GM13977 (cell line): ENCODE measurements at places on chromosomes 1 and 21.

- DNase-seq, result no peak
Measured at GRCh38 chr1:6178751-6179563, 1.2 kb downstream of the CHD5 start.

DNA sequence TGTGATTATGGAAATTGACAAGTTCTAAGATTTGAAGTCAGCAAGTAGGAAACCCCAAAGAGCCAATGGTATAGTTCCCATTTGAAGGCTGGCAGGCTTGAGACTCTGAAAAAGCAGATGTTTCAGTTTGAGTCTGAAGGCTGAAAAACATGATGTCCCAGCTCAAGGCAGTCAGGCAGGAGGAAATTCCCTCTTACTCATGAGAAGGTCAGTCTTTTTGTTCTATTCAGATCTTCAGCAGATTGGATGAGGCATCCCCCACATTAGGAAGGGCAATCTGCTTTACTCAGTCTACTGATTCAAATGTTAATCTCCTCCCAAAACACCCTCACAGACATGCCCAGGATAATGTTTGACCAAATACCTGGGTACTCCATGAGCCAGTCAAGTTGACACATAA is 372.5 kb upstream of the ST6GALNAC5 start:
- DNase-seq, result peak; percentile 19

GRCh38 chr1:24888971-24889676 is 41.0 kb downstream of the RUNX3 start:
- no peak for DNase-seq

- DNase-seq, result no peak
Measured at GRCh38 chr1:116166655-116167054, 55.5 kb downstream of the MAB21L3 start.

DNA sequence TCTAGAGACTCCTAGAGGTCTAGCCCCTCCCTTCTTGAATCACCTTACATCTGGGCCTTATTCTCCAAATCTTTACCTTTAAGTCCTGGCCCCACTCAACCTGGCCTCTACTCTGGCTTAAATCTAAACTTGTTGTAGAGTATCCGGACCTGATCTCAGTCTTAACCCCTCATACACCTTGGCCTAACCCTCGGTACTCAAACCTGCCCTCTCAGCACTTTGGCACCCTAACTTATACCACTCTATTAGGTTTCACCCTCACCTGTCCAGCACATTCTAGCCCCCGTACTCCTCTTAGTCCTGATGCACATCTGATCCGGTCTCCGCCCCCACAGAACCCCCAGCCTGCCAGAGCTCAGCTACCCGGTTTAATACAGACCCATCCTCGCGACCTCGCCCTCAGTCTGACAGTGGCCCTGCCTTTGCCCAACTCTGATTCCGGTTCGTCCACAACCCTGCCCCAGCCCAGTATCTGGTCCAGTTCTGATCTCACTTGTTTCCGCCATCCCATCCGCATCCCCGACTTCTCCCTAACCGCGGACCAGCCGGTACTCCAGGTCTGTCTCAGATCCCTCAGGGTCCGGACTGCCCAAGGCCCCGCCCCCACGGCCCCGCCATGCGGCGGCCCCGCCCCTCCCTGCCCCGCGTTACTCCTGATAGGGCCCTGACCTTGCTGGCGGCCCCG is 1.5 kb downstream of the TRIM62 start:
- no peak for DNase-seq

GRCh38 chr1:243758647-243759046 is 91.4 kb downstream of the AKT3 start:
- DNase-seq, result no peak

DNA sequence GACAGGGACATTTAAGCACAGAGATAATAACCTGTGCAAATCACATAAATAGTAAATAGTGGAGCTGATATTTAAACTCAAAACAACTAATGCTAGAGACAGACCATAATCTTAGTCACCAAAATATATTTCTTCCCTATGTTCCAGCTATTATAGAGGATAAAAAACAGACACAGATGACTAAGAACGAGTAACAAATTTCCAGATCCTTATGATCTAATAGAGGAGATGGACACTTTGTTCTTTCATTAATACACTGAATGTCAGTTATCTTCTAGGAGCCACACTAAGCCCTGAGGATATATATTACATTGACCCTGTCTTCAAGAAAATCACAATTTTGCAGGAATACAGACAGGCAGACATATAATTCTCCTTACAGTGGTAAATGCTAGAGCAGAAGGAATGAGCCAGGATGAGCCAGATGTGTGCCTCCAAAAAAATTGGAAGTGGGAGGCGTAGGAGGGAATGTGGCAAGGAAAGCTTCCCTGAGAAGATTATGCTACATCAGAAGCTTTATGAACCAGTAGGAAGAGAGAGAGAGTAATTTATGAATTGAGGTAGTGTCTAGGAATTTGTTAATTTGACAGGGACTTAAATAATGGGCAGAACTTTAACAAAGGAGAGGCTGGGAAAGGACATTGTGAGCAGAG is 395.4 kb upstream of the BEND5 start:
- DNase-seq, result no peak

DNA sequence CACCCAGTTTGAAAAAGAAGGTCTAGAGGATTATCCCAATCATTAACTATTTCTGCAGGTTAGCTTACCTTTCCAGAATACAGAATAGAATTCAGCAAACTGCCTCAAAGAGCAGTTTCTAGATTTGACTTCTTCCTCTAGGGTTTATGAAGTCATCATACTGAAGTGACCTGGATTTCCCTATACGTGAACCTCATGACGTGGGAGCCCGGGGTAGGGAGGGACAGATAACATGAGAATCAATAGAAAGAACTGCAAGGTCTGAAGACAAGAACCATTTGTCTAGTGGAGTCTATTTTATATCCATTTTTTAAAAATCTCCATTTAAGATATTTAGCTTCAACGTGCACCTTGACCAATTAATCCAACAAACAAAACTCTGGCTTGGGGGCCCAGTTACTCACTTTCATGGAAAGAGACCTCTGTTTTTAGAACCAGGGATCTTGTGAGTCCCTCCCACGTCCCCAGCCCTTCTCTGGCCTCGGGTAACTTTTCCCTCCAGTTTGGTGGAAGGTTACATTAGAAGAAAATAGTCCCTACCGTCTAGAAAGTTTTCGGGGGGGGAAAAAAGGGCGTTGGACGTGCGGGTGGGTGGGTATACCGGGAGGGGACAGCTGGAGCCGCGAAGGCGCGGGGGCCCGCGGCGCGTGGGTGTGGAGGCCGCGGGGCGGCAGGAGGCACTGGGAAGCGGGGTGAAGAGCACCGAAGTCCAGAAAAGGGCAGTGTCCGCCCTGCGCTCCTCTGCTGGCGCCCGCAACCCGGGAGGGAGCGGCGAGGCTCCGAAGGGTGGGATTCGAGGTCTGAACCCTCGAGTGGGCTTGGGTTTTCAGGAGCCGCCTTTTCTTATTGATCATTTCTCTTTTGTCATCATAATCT is 13.8 kb upstream of the POGZ start:
- DNase-seq, result peak; percentile 44

DNA sequence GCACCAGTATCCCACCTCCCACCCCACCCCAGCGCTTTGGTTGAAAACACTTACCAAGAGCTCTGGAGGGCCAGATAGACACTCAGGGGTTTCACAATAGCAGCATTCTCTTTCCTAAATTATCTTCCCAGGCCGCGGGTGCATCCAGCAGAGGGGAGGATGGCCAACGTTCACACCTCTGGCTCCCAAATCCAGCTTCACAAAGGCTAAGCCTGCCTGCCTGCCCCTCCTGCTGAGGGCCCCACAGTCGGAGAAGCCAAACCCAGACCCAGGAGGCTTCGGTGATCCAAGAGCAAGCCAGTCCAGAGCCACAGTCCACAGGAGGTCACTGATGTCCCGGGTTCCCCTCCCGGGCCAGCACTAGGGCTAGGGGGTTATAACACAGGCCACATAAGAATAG is 231.9 kb downstream of the TRABD2B start:
- DNase-seq, result no peak

GRCh38 chr1:48099072-48099773 is 102.0 kb upstream of the TRABD2B start:
- no peak for DNase-seq

DNA sequence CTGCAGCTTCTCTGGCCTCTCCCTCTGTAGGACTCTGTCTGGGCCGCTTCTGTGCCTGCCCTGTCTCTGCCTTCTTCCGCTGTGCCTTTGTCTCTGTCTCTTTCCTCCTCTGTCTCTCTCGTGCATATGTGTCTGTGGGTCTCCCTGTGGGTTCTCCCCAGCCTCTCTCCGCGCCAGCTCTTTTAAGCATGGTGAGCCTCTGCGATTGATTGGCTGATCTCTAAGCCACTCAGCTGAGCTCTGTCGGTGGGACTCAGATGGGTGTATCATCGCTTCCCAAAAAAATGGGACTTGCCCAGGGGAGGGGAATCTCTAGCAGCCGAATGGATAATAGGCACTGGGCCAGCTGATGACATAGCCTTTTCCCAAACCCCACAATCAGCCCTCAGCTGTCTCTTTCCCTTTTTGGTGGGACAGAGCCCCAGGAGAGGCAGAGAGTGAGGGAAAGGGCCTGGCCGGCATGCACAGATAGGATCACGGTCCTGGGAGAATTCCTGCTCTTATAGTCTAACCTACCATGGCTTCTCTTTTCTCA is at the start of gene ADAMTS4:
Gene ADAMTS4 (minus strand): TSS at position 158 of the 535 bp plus-strand sequence. CDS start 427 bp downstream, outside the sequence.
- DNase-seq, result no peak

DNA sequence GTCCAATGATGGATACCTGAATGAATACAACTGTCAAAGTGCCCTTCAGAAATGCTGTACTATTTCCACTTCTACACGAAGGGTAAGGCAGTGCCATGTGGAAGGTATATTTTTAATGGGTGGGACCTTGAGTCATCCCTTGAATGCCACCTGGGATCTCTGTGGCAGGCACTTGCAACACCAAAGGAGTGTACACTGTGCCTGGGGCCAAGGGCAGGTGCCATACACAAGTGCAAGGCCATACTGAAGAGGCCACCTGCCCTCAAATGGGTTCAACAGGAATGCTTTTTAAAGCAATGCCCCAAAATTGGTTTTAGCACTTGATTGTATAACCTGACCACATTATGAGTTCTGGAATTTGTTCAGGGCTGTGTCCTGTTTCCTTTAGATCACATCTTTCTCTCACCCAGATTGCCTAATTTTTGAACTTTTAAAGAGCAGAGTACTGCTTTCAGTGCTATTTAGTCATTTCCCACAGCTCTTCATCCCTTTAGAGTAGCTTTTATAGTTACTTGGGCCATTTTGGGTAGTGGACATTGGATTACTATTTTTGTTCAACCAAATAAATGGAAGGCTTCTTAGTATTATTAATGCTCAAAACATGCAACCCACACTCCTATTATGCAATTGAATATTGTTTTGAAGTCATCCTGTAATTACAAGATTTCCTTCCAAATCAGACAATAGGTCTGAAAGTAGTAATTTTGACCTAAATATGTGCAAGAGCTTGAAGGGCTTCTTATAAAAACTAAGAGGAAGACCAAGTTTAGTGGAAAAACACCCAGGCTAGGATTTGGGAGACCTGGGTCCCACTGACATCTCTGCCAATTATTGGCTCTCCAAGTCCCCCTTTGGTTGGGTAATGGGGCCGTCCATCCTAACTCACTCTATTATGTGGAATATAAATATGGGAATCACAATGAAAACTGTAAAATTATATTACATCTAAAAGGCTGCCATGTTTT is 57.2 kb downstream of the LEPR start:
- DNase-seq, result no peak

DNA sequence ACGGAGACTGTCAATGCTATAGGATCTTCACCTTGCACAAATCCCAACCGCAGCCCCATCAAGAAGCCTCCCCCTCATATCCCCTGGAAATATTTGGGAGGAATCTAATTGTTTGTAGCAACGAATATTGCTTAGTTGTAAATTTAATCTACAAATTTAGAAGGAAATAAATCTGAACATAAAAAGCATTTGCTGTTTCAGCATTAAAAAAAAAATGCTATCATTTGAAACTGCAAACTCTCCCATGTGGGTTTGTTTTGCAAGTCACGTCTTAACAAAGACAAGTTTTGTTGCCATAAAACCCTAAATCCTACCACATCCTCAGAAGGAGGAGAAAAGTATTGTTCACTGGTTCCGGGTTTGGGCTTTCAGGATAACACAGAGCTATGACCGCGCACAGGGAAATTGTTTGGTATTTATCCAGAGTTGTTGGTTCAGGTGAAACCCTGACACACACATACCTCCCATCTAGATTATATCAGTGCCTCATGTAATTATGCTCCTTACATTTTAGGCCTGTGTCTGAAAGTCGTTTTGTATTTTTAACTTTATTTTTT is 279.6 kb downstream of the TM2D1 start:
- DNase-seq, result no peak

GRCh38 chr1:237804516-237804915 is 86.2 kb downstream of the ZP4 start:
- no peak for DNase-seq

- DNase-seq, result no peak
Measured at GRCh38 chr1:56060906-56061305, 518.5 kb downstream of the PLPP3 start.

DNA sequence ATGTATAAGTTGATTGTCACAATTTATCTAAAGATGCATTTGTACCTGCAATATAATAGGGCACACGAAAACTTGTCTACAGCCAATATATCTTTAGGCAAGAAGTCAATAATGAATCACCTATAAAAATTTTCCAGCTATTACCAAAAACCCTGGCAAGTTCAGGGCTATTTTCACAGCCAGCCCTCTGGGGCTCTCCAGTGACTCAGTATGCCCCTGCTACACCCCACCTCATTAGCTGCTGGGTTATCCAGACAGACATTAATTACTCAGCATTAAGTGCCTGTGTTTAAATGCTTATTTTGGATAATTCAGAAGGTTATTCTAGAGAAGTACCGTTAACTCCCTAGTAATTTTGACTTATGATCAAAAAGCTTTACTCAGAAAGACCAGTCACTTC is 220.2 kb downstream of the TBX15 start:
- no peak for DNase-seq

DNA sequence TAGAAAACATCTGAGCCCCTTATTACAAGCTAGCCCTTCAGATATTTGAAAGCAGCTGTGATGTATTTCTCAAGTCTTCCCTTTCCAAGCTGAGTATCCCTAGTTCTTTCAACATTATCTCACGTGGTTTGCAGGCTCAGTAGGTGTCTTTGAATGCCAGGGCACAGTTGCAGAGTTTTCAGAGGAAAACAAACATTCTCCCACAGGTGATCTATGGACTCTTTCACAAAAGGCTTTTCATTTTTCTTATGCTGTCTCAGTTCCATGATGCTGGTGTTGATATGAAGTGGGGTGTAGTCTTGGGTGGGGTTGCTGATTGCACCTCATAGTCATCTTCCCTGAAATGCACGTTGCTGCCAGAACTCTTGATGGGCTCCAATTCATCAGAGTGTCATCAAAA is 17.3 kb downstream of the CACNA1E start:
- no peak for DNase-seq

DNA sequence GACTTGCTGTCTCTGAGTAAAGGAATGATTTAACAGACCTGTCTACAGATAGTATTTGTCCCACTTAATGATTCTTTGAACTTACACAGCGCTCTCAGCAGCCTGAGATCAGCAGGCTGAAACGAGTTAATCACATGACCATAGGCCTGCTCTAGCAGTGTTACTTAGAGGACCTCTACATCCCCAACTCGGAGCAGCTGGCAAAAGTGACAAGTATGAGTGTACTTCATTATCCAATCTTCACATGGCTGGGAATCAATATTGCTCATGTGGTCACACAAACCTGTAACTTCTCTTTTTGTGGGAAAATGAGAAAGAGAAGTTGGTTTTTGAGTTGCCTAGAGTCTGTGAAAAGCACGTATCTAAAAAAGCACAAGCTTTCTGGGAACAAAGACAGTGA is 11.4 kb upstream of the ATP13A2 start:
- DNase-seq, result peak; percentile 26
